ENCODE measurements at places on chromosomes 7 and 10.

DNA sequence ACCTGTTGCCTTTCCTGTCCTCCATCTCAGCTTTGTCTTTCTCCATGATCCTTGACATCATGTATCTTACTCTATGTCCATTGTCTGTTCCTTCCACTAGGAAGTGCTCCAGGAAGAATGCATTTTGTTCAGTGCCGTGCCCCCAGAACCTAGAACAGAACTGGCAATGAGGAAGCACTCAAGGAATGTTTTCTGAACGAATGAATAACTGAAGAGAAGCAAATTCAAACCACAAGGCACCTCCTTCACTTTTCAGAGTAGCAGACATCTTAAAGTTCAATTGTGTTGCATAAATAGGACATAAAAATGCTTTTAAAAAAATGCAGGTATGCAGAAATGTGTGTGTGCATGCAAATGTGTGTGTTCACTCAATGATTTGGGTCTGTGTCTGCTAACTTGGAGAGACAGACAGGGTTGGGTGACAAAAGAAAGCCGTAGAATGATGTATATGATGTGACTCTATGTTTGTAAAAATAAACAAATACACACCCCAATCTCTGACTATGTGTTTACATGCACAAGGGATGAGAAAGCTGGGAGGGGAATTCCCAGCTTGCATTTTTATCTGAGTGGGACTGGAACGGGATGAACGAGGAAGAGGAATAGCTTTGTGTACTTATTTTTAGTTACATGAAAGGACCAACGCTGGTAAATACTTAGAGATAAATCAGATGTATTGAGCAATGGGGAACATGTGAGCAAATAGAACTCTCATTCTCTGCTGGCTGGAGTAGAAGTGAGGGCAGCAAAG lies 237.7 kb downstream of the FANK1 start:
- no peak for DNase-seq

DNA sequence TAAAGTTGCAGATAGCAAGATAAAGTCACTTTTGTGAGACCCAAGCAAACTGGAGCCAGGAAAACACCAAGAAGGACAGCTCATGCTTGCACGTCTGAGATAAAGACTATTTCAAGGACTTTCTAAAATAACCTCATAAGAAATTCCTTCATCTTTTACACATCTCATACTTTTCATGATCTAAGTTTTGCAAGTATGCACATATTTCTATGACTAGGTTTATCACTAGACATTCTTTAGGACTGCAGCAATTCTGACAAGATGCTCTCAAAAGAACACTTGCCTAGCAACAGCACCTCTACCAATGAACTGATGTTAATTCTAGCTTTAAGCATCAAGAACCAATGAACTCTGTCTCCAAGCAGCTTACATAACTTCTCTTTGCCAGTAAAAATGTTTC lies 457.6 kb downstream of the SEMA3D start:
- no peak for DNase-seq

- no peak for DNase-seq
Measured at GRCh38 chr10:61337741-61338140, 115.4 kb downstream of the TMEM26 start.

DNA sequence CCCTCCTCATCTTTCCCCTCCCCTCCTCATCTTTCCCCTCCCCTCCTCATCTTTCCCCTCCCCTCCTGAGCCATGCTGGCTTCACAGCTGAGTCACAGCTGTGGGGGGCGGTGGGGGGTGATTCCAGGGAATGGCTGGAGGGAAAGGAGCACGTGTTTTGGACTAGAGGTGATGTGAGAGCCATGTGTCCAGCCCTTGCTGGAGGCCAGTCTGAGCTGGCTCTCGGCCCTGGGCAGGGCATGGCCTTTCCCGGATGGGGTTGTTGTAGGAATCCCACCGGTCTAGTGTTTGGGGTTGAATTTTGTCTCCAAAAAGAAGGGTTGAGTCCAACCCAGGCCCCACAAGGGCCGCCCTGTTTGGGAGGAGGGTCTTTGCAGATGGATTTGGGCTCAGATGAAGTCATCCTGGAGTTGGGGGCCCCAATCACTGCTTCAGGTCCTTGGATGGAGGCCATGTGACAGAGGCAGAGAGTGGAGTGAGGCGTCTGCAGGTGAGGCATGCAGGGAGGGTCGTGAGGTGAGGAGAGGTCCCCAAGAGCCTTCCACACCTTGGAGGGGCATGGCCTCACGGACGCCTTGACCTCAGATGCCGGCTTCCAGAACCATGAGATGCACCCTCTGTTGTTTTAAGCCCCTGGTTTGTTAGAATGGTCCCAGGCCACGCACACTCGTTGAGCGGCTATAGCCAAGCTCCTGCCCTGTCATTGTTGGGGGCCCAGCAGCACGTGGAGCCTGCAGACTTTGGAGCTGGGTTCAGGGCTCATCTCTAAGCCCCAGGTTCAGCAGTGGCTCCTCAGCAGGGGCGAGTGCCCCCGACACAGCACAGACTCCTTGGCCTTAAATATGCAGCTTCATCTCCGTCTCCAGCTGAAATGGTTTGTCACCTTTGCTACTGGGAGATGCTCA lies 101.6 kb downstream of the DNAJB6 start:
- no peak for DNase-seq

- DNase-seq = no peak
Measured at GRCh38 chr10:30172091-30172490, 112.7 kb upstream of the JCAD start.

DNA sequence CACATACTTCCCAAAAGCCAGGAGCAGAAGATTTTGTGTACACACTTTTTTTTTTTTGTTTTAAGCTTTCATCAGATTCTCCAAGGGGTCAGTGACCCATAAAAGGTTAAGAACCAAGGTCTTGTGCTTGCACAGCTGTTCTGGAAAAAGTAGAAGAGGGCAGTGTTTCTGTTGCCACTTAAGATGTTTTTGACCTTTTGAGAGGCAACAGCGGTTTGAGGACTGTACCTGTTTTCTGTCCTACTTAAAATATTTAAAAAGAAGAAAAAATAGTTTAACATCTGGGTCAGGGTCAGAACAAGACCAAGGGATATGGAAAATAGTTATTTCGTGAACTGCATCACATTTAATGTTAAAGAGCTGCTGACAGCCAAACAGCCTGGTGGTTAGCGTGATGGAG lies 32.9 kb downstream of the AUTS2 start:
- no peak for DNase-seq

GRCh38 chr10:24694086-24694485 lies 29.6 kb downstream of the ARHGAP21 start:
- DNase-seq = no peak

DNA sequence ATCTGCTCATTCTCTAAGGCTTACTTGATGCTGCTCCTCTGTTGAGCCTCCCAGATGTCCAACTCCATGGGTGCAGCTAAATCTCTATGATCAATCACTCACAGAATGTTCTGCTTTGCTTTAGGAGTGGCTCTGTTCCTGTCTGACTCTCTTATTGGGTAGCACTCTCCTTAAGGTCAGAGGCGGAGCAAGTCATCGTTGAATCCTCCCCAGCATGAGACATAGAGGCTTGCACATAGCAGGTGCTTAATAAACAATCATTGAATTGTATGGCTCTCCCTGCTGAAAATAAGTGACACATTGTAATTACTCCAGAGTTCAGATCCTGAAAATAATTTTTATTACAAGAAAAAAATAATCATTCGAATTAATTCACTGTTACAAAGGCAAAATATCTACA lies 69.7 kb downstream of the NPS start:
- DNase-seq = no peak

DNA sequence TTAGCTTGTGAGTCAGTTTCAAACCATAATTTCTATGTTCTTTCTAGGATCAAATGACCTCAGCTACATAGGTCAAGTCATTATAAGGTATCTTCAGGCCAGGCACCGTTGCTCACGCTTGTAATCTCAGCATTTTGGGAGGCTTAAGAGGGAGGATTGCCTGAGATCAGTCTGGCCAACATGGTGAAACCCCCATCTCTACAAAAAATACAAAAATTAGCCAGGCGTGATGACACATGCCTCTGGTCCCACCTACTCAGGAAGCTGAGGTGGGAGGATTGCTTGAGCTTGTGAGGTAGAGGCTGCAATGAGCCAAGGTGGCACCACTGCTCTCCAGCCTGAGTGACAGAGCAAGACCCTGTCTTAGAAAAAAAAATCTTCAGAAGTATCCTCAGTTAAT lies 362.3 kb downstream of the GATA3 start:
- DNase-seq = peak; percentile 33

DNA sequence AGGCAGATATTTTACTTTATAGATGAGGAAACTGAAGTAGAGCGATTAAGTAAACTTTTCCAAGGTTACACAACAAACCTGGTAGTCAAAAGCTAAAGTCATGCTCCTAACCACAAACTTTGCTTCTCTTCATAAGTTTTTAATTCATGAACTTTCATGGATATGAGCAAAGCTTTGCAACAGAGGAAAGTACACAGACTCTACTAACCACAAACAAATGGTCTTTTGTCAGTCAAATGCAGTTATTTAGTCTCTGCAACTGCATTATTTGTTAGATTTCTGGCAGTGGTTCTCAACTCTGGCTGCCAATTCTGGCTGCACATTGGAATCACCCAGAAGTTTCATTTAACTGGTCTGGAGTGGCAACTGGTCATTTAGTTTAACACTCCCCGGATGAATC lies 140.6 kb upstream of the TMEM168 start:
- no peak for DNase-seq

DNA sequence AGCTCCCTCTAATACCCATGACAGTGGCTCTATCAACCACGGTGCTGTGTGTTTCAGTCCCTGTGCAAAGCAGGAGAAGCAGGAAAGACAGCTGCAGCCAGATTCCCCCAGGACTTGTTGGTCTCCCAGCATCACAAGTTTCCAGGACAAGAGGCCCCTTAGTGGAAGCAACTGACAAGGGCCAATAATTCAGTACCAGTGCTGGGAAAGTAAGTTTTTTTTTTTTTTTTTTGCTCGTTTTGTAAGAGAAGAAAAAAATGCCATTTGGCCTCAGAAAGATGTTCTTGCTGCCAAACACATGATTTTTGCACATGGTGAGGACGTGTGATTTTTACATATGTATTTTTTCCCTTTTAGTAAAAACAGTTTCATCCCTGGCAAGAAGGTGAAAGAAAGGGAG lies 284.2 kb upstream of the ZMIZ1 start:
- DNase-seq = no peak

DNA sequence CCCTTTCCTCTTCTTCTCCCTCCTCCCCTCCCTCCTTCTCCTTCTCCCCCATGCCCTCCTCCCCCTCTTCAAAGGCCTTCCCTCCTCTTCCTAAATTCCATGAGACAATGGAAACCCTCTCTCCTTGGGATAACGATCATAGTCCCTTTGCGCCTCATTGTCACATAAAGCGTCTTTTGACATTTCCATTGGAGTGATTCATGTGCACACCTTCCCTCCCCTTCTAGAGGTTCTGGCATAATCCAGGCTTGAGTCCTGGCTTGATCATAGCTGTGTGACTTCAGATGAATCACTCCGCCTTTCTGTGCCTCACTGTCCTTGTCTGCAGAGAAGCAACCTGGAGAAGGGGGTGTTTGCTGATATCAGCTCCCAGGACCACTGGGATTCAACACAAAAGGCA lies 204.2 kb downstream of the TNS3 start:
- DNase-seq = no peak

DNA sequence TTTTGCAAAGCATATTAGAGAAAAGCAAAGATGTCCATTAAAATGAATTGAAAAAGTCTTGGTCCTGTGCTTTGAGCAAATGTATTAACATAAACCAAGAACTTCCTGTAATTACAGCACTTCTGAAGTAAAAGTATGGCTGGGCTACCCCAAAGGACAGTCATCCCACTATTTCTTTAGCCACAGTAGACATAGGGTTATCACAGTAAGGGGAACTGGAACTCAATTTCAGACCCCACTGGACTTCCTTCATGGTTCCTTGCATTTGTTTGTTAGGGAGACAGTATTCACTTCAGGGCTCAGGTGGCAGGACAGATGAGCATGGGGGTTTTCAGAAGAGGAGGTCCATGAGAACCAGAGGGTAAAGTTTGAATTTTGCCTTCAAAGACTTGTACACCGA lies 203.1 kb upstream of the PDE1C start:
- no peak for DNase-seq

GRCh38 chr7:100957832-100958421 lies 8.6 kb downstream of the MUC3A start:
- DNase-seq = no peak

DNA sequence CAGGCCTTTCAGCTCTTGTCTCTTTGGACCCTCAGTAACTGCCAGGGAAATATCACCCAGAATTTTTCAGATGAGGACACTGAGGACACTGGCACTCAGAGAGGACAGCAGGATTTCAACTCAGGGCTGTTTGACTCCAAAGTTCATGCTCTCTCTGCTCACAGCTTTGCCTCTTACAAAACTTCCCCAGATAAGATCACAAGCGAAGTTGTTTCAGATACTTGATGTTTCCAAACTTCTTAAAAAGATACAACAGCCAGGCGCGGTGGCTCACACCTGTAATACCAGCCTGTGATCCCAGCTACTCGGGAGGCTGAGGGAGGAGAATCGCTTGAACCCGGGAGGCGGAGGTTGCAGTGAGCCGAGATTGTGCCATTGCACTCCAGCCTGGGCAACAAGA lies 32.4 kb upstream of the ZRANB1 start:
- no peak for DNase-seq

DNA sequence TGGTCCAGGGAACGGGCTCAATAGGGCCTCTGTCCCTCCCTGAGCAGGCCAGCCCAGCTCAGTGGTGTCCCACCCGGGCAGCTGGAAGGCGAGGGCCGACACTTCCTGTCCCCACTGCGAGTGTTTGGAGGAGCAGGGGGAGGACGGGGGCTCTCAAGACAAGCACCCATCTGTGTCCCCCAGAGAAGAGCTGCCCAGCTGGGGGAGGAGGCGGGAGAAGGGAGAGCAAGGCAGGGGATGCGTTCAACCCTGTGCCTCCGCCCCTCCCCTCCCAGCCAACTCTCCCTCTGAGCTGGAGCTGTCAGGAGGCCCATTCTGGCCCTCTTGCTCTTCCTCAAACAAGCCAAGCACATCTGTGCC lies 35.7 kb downstream of the ZCCHC24 start:
- no peak for DNase-seq

DNA sequence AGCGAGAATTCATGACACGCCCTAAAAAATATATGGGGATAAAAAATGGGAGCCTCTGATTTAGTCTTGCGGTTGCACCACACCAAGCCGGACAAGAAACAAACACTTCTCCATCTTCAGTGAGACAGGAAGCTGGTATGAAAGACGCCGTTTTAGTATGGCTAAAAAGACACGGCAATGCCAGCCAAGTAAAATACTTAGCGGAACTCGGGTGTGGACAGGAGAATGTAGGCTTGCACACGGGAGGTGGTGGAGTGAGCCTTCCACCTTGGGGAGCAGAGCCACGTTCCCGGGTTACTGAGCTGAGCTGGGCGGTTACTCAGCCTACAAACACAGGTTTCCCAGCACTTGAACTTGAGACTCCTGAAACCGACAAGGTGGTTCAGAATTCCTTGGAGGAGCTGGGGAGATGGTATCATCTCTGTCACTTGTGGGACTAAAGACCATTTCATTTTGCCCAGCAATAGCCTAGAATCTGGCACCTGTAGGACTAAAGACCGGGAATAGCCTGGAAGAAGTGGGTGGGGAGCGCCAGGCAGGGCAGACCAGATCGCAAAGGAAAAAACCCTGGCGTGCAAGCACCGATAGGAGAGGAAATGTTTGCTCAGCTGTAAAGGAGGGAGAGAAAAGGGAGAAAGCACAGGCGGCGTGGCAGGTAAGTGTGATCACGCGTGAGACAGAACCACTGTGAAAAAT lies 34.8 kb upstream of the SEPHS1 start:
- no peak for DNase-seq

Measured in naive thymus-derived CD4-positive, alpha-beta T cell (primary cell).